ENCODE measurements at places on chromosomes 2 and 18.

DNA sequence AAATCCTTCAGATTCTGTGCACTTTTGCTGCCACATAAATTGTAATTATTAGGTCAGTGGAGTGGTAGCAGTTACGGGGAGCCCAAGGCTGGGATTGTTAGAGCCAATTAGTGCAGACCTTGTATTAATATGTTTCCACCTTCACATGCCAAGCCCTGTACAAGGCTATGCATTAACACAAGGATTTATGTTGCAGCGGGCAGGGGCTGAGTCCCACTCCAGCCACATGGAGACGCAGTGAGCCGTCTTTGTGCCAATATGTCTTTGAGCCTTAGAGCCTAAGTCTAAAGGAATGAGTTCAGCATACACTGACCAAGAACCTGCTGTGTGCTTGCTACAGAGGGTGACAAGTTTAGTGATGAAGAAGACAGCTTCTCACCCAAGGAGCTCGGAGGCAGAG, 238.2 kb downstream of the TSN start:
- DNase-seq: no peak

- no peak for DNase-seq
These were observed 1.2 kb downstream of the TFPI start for GRCh38 chr2:187552828-187553681.

- peak; percentile 16 for DNase-seq
These were observed 3.5 kb downstream of the EFHD1 start for GRCh38 chr2:232636788-232637420.

DNA sequence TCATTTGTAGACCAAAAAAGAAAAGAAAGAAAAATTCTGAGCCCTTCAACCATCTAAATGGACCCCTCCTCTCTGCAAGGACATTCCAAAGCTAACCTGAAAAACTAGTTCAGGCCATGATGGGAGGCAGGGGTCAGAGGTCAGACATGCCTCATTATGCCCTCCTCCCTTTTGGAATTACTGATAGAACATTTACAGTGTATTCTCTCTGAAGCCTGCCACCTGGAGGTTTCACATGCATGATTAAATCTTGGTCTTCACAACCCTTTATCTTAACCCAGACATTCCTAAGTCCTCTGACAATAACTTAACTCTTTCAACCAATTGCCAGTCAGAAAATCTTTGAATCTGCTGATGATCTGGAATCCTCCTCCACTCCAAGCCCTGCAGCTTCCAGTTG, 86.0 kb downstream of the SPP2 start:
- DNase-seq: no peak

- DNase-seq: no peak
These were observed 48.2 kb upstream of the KIDINS220 start for GRCh38 chr2:8885449-8886201.

- no peak for DNase-seq
These were observed 350.7 kb upstream of the SYT4 start for GRCh38 chr18:43627848-43628530.

DNA sequence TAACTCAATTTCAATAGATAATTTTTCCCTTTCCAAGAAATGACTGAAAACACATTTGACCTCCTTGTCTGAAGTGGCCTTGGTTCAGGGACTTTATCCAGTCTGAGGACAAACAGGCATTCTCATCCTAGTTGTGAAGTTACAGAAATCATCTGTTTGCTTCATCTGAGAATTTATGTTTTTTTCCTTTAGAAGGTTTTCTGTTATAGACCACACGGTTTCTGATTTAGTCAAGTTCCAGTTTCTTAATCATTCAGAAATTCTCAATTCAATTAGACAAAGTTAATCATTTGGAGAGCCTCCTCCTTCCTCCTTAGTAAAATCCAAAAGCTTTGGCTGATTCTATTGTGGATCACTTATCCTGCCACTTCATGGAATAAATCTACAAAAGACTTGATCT, 60.9 kb downstream of the ICOS start:
- no peak for DNase-seq

GRCh38 chr2:37920570-37920969, 4.5 kb upstream of the RMDN2 start:
- DNase-seq: no peak

- no peak for DNase-seq
These were observed 138.3 kb downstream of the FAM124B start for GRCh38 chr2:224263571-224264043.

GRCh38 chr2:241762321-241762932, 14.2 kb upstream of the GAL3ST2 start:
- no peak for DNase-seq

DNA sequence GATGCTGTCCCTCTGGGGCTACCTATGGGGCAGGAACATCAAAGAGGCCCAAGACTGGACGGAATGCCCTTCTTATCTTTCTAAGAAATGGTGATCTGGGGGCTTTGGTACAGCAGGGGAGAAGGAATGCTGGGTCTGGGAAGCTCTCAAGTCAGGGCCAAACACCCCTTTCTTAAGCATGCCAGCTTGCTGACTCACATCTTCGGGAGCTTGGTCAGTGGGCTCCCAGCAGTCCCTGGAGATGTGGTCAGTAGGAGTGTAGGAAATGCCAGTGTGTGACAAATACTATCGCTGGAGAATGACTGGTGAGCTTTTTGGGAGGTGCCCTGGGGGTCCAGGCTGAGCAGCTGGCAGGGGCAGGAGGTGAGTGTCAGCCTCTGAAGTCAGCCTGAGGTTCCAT, 105.0 kb upstream of the CDC42EP3 start:
- no peak for DNase-seq

- DNase-seq: no peak
These were observed 830 bp upstream of the MERTK start for GRCh38 chr2:111897630-111897923.

DNA sequence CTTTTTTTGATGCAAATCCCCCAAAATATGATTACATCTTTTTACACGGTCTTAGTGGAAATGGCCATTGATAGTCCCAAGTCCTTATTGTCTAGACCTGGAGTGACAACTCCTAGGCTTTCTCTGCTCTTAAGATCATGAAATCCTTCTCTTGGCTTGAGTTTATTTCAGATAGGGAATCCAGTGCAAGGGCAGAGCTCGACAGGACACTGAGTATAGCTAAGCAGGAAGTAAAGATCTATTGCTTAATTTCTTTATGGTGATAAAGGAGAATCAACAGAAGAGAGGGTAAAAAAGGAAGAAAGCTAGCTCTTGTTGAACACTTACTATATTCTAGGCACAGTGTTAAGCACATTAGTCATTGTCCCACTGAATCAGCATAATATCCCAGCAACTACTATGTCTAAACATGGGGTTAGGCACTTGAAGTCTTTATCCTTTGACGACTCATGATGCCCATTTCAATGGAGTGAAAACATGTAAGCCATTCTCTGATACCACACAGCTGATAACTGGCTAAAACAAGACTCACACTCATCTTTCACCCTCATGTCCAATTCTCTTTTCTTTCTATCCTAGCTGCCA, 74.1 kb upstream of the LRATD1 start:
- DNase-seq: no peak

GRCh38 chr18:13672657-13673056, 53.7 kb downstream of the FAM210A start:
- DNase-seq: no peak

DNA sequence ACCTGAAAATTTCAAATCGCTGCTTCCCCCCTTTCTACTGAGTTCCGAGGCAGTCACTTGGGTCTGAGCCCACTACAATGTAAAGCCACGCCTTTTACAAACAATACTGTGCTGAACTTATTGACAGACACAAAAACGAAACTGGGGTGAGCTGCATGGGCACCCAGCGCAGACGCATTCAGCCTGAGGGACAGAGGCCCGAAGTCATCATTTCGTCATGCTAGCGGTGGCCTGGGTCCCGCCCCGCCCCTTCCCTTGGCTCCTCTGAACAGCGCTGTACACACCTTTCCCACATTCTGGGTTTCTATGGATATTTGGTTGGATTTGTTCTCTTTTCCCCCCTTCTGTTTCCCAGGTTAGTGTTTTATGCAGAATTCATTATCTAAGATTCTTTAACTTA, 71.7 kb downstream of the EIPR1 start:
- DNase-seq: no peak

- DNase-seq: no peak
These were observed 6.7 kb upstream of the PARD6G start for GRCh38 chr18:80253871-80254492.

DNA sequence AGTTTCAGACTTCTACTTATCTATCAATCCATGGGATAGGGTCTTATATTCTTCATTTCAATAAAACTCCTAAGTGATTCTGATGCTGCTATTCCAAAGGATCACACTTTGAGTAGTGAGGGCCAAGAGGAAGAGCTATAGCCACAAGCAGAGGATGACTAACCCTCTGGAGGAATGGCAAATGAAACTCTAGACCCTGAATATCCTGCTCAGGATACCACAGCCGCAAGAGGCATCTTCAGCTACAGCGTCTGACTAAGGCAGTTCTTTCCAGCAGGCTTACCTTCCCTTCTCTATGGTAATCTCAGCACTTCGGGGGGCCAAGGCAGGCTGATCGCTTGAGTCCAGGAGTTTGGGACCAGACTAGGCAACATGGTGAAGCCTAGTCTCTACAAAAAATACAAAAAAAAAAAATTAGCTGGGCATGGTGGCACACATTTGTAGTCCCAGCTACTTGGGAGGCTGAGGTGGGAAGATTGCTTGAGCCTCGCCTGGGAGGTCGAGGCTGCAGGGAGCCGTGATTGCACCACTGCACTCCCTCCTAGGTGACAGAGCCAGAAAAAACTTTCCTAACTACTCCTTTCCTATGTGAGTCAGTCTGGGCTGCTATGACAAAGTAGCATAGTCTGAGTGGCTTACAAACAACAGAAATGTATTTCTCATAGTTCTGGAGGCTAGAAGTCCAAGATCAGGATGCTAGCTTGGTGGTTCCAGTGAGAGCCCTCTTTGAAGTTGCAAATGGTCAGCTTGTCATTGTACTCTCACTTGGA, 371.9 kb downstream of the IRS1 start:
- no peak for DNase-seq
